ENCODE measurements at places on chromosomes 1 and 21. TPM values are rescaled to one million over a fixed set of nuclear protein-coding genes. Genes with fewer than 3 reads are reported as not detected.

The OLIG1 gene
- not detected for polyA plus RNA-seq

The RABGAP1L gene
- 38.4 TPM for polyA plus RNA-seq

The C1orf53 gene
- 1.6 TPM for polyA plus RNA-seq

The RIMKLA gene
- polyA plus RNA-seq = not detected

The LRRC7 gene
- polyA plus RNA-seq = 0.30 TPM

The ELF3 gene
- 0.29 TPM for polyA plus RNA-seq

The MNDA gene
- 0.67 TPM for polyA plus RNA-seq

The SLC44A3 gene
- not detected for polyA plus RNA-seq

The SERTAD4 gene
- polyA plus RNA-seq = not detected

The SLC1A7 gene
- polyA plus RNA-seq = not detected

The PTAFR gene
- 2.0 TPM for polyA plus RNA-seq

The OR2L13 gene
- polyA plus RNA-seq = 0.17 TPM

The MFAP2 gene
- 0.76 TPM for polyA plus RNA-seq

The IVL gene
- not detected for polyA plus RNA-seq

The NAXE gene
- 98.0 TPM for polyA plus RNA-seq

Measured in naive thymus-derived CD4-positive, alpha-beta T cell (primary cell).